ENCODE measurements at places on chromosomes 6 and 20. TPM values are rescaled to one million over a fixed set of nuclear protein-coding genes. Genes with fewer than 3 reads are reported as not detected.

Gene MRAP2
- total RNA-seq = 0.51 TPM

Gene COL9A3
- not detected for total RNA-seq

Gene NRSN2
- total RNA-seq = 59.2 TPM

Gene DBNDD2
- total RNA-seq = 1.3 TPM

Gene RBPJL
- total RNA-seq = not detected
